ENCODE measurements at places on chromosomes 12 and 14.
A peak's percentile ranks its signal among the peaks of the same experiment; 100 is the strongest.

DNA sequence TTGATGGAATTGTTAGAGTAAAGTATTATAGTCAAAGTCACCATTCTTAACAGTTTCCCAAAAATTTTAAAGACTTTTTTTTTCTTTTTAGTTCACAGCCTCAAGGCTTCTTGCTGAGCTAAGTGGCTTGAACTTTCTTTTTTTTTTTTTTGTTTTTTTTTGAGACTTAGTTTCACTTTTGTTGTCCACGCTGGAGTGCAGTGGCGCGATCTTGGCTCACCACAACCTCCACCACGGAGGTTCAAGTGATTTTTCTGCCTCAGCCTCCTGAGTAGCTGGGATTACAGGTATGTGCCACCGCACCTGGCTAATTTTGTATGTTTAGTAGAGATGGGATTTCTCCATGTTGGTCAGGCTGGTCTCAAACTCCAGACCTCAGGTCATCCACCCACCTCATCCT lies 92.8 kb downstream of the SETD3 start:
- no peak for DNase-seq

DNA sequence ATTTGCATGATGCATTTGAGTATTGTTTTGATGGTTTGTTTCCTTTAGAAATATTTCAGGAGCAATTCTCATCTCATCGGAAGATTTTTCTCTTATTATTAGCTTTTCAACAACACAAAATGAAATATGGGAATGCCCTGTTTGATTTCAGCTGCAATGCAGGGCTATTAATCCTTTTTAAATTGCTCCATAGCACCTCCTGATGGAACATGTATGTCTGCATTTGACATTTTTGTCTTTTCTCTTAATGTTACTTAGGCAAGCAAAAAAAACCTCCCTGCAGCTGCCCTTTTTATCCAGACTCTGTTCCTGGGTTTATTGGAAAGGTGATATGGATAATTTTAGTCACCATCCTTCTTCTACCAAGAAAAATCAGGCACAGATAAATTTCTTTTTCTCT lies 895.8 kb downstream of the RPS29 start:
- DNase-seq = peak; percentile 3

- no peak for DNase-seq
Measured at GRCh38 chr14:21098892-21099595, 589 bp upstream of the ZNF219 start.

DNA sequence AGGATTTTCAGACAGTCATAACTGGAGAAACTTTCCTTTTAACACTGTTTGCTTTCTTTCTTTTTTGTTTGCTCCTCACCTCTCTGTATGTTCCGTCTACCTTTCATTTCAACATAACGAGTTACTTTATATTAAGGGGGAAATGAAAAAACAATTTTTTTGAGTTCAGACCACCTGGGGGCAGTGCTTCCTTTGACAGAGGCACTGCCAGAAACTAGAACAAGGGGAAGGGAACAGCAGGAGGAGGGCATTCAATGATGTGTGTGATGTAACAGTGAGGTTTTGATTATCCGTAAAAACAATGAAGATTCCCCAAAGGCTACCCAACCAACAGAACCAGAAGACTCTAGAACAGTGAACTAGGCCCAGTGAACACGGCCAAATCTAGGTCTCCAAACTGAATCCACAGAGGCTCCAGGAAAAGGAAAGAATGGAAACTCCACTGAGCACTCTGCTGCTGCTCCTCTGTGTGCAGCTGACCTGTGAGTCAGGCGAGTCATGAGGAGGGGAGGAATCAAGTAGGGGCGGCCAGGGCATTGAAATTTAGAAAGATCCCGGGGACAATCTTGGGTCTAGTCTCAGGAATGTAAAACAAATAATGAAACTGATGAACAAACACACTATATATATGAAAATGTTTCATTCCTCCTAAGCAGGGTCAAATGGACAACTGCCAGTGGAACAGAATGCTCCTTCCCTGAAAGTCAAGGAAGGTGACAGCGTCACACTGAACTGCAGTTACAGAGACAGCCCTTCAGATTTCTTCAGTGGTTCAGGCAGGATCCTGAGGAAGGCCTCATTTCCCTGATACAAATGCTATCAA lies 323.5 kb downstream of the DAD1 start:
- no peak for DNase-seq

DNA sequence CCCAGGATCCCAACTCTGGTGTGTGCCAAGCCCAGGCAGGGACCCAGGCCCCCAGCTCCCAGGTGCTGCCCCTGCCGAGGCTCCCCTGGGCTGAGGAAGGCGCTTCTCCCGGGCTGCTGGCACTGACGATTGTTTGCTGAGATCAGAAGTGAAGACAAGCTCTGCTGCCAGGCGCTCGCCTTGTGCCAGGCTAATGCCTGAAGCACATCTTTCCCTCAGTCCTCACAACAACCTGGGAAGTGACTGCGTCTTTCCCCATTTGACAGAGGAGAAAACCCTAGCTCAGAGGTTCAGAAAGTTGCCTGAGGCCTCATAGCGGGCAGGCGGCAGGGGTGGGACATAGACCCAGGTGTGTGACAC lies 36.8 kb downstream of the ANKRD9 start:
- DNase-seq = no peak

GRCh38 chr12:90514325-90514724 lies 440.7 kb downstream of the CCER1 start:
- DNase-seq = no peak

- DNase-seq = no peak
Measured at GRCh38 chr12:121404734-121405133, 4.8 kb downstream of the RNF34 start.

GRCh38 chr12:116642683-116643082 lies 83.5 kb downstream of the MAP1LC3B2 start:
- no peak for DNase-seq

GRCh38 chr14:41608681-41609390 lies 2.2 kb downstream of the LRFN5 start:
- DNase-seq = no peak

DNA sequence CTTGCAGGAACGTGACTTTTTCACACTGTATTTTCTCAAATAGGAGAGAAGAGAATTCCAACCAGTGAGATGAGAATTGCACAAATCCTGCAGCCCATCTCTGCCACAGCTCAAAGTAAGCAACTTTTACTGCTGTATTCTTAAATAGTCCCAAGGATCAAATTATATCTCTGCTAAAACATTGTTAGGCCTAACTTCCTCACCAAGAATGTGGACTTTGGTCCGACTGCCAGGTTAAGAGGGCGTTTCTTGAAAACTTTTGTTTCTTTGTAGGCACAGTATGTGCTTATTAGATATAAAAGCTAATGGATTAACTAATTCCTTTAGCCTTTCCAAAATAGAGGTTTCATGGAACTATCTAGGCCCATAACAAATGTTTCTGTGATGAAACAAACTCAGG lies 61.4 kb upstream of the IFNG-AS1 start:
- no peak for DNase-seq

DNA sequence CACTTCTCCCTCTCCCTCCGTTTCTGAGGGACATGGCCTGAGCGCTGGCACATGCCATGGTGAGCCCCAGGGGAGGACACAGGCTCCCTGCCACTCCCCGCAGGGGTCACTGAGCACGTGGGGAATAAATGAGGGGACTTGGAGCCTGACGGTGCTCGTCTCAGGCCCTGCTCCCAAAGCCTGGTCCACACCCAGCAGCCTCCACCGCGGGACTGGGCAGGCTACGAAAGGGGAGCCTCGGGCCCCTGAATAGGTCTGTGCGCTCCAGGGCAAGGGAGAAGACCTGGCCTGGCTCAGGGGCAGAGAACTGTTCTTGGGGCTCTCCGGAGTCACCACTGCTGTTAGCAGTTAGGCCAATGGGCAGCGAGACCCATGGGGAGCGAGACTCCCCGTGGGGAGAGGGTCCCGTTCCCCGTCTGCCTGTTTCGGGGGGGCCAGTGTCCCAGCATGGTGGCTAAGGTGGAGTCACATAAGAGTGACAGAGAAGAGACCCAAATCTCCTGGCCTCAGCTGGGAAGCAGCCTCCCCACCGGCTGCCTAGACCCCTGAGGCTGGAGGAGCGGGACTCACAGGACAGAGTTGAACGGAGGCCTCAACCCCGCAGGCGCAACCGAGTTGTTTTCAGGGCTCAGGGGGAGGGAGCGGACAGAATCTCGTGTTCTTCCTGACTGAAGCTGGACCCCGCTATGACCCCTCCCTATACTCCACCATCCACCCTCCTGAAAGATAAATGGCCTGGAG lies 329.8 kb upstream of the SFSWAP start:
- no peak for DNase-seq

All from HTR-8/SVneo (cell line).